Non-pigmented ciliary epithelial cell (primary cell): ENCODE measurements at places on chromosomes 2 and 18.

GRCh38 chr18:79805211-79805887, 7.6 kb downstream of the KCNG2 start:
- DNase-seq: no peak

DNA sequence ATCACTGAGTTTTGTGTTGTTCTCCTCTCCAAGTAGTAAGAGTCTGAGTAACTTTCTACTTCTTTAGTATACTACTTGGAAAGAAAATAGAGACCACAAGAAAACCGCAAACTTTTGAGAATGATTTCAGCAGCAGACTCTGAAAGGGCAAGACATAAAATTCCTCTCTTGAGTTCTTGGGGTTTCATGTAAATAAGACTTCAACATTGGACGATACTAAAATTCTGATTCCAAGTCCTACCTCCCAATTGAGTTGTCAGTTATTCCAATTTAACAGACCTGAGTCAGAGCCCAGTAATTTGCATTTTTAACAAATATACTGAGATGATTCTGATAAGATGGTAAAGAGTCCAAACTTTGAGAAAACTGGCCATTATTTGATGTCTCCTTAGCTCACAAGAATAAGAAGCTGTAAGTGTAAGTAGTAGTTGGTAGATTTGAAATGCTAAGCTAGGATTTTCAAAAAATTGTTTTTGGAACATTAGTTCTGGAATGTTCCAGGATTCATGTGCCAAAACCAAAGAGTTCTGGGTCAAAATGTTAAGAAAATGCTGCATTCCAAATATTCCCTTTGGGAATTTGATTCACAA, 261.6 kb upstream of the SPOPL start:
- no peak for DNase-seq

- DNase-seq: no peak
Measured at GRCh38 chr2:241666627-241667400, 19.8 kb downstream of the DTYMK start.

DNA sequence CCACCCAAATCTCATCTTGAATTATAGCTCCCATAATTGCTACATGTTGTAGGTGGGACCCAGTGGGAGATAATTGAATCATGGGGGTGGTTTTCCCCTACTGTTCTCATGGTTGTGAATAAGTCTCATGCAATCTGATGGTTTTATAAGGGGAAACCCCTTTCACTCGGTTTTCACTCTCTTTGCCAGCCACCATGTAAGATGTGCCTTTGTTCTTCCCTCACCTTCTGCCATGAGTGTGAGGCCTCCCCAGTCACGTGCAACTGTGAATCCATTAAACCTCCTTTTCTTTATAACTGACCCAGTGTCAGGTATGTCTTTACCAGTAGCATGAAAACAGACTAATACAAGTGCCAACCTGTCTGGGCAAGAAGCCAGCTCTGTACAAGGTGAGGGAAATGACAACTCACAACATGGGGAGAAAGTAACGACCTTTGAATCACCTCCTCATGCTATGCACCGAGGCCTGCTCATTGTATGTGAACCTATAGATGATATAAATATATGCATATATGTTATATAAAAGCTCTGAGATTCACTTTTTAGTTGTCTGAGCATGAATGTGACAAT, 162.2 kb downstream of the ALPK2 start:
- no peak for DNase-seq

DNA sequence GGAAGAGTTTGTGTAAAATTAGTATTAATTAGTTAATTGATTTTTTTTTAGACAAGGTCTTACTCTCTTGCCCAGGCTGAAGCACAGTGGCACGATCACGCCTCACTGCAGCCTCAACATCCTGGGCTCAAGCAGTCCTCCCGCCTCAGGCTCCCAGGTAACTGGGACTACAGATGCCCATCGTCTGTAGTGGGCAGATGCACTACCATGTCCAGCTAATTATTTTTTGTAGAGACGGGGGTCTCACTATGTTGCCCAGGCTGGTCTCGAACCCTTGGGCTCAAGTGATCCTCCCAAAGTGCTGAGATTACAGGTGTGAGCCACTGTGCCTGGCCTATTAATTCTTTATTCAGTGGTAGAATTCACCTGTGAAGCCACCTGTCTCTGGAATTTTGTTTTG, 41.1 kb downstream of the UBE2F start:
- DNase-seq: no peak

DNA sequence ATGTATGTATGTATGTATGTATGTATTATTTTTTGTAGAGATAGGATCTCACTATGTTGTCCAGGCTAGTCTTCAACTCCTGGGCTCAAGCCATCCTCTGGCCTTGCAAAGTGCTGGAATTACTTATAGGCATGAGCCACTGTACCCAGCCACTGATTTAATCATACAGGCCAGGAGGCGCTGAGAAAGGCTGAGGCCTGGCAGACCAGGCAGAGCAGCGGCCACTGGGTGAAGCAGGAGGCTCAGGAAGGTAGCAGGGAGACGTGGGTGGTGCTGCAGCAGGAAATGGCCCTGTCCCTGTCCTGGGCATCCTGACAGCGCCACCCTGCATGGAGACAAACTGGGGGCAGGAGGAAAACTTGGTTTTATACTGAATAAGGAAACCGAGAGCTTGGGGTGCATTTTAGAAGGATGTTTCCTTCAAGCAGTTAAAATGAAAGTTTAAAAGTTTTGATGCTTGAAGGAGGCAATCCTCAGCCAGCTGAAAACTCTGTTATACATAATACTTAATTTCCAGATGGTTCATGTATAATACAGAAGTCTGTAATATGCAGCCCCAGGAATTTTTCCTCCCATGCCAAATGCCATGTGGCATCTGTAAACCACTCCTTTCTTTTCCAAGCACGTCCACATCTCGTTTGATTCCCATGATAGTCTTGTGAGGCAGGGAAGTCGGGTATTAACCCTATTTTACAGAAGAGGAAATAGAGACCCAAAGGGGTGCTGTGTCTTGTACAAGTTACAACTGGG, 182.4 kb downstream of the CELF4 start:
- DNase-seq: no peak

GRCh38 chr2:152861349-152861942, 143.0 kb downstream of the ARL6IP6 start:
- no peak for DNase-seq

DNA sequence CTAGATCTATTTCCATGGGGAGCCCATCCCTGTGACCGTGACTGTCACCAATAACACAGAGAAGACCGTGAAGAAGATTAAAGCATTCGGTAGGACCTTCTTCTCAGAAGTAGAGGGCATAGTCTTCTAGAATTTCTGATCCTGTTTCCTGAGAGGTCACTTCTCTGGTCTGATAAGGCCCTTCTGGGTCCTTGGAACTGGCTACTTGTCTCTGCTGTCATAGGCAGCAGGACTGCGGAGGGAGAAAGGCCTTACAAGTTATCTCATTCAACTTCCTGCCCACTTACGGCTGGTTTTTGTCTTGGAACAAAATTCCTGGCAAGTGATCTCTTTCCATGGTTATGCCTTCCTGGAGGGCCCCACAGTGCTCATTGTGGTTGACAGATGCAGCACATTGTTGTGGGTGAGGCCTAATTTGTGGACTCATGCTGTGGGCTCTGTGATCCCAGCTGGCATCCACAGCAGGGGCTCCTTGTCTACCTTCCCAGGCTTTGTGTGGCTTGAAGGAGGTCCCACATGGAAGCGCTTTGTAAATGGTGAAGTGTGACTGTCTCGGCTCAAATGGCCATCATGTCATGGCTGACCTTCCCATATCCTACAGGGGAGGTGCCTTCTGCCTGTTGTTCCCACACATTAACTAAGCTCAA, 22.0 kb downstream of the SAG start:
- DNase-seq: no peak

GRCh38 chr2:210562091-210562490, 5.7 kb downstream of the CPS1 start:
- no peak for DNase-seq

- DNase-seq: no peak
Measured at GRCh38 chr2:161163440-161163839, 3.2 kb downstream of the TANK start.

DNA sequence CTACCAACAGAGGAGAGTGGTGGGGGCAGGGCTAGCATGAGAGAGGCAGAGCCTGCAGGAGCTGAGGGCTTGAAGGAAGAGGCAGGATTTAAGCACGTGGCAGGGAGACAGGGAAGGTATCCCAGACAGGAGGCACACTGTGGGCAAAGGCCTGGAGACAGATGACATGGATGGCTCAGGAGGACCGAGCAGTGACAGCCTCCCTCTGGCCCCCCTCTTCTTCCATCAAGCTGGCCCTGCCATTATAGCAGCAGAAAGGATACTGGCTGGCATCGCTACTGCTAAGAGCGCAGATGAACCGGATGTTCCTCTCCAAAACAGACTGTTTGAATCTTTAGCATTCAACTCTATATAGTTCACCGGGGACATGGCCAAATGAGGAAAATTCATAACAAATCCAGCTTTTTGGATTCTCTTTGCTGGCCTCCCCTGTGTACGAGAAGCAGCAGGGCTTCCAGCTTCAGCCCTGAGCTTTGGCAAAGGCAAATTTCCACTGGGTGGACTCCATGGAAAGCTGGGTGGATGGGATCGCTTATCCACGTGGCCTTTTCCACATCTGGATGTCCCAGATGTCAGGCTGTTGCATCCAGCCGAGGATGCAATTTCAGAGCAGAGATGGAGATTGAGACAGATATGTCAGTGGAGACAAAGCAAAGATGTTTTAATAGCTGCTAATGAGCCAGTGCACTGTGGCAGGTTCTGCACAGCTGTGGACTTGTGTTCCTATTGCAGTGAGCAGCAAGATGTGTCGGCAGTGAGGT, 36.2 kb downstream of the CAPN13 start:
- no peak for DNase-seq

GRCh38 chr18:29874519-29875098, 1167.9 kb downstream of the DSC3 start:
- DNase-seq: peak; percentile 10

GRCh38 chr18:13716916-13717315, 9.4 kb downstream of the FAM210A start:
- DNase-seq: no peak

- peak; percentile 22 for DNase-seq
Measured at GRCh38 chr2:63903003-63903402, 61.3 kb downstream of the UGP2 start.

DNA sequence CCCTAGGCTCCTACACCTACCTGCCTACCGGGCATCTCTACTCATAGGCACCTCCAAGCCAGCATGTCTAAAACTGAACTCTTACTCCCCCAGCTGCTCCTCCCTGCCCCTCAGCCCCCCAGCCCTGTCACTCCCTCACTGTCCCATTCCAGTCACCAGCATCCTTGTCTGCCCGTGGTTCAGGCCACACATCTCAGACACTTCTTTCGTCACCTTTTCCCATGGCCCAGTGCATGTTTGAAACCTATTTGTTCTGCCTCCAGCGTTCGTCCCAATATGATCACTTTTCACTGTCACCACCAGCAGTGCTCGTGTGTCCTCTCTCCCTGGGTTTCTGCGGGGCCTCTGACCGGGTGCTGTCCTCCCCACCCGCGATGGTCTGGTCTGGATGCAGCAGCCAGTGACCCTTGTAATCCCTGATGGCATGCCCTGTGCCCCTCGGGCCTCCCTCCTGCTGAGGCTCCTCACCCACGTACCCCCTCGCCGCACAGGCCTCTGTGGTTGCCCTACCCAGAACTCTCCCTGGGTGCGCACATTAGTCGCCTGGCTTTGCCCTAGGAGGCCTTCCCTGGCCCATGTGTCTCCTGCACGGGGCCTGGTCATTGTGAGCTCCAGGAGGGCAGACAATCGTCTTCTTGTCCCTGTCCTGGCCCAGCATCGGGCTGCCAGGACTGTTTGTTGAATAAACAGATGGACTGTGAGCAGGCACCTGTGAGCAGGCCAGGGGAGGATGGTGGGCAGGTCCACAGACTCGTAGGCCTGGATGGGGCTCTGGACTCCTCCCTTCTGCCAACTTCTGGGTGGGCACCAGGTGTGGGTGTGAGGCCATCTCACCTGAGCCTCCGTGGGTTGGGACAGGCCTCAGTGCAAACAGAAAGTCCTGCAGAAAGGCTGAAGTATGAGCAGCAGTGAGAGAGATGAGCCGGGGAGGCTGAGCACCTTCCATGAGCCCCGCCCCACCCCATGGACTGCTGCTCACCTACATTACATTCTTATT, 15.5 kb downstream of the LDLRAD4 start:
- no peak for DNase-seq

- DNase-seq: no peak
Measured at GRCh38 chr18:34483198-34483597, 226.9 kb upstream of the DTNA start.

GRCh38 chr2:102657770-102658169, 38.4 kb downstream of the SLC9A2 start:
- no peak for DNase-seq

- DNase-seq: no peak
Measured at GRCh38 chr2:206863196-206863595, 76.1 kb upstream of the CPO start.

- DNase-seq: no peak
Measured at GRCh38 chr2:186101616-186102015, 363.0 kb downstream of the FSIP2 start.

DNA sequence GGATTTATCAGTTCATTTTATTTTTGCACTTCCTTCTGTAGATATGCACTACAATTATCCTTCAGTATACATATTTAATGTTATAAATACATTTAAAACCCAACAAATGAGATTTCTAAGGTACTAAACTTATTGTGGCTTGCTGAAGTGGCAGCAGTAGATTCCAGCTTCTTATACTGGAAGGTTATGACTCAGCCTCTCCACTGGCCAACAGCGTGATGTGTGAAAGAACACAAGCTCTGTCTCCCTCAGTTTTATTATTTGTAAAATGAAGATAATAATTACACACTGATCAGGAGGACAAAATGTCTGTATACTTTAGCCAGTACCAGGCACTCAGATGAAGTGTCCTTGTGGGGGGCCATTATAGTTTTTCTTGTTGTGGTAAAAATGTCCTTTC, 1147.1 kb downstream of the CNTNAP5 start:
- no peak for DNase-seq

GRCh38 chr2:119028327-119029174, 86.6 kb downstream of the MARCO start:
- no peak for DNase-seq

DNA sequence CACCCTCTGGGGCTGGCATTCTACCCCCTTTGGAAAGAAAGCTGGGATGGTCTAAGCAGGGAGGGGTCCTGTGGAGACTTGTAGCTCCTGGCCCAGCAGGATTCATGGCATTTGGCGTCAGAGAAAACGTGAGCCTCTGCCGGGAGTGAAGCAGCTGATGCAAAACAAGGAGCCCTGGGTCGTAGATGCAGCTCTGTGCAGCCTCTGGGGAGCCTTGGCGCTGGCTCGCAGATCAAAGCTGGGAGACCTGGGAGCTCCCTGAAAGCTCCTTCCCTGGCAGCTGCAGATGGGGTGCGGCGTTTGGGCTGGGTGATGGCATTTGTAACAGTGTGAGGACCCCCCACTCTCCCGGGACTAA, 148.3 kb downstream of the KLHL29 start:
- DNase-seq: no peak

DNA sequence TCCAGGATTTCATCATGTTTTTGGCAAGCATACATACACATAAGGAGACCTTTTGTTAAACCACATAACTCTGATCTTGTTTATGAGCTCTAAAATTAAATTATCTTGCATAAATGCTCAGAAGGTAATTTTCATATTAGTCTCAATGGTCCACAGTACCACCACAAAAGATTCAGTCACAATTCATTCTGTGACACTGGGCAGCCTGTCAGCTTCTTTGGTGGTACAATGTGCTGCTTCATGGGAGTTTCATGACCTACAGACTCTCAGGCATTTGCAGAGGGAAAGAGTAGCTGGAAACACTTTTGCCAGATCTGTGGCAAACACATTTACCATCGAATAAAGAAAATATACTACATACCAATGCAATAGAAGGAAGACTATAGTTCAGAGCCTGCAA, 51.3 kb upstream of the ZNF397 start:
- DNase-seq: no peak

GRCh38 chr2:233063269-233063975, 3.3 kb downstream of the INPP5D start:
- DNase-seq: no peak

GRCh38 chr2:194709840-194710239, 947.2 kb upstream of the SLC39A10 start:
- DNase-seq: no peak
